Stimulated activated CD8-positive, alpha-beta memory T cell treated with anti-CD3 and anti-CD28 coated beads, Interleukin-15, amount 100 ng/mL, for 1 hour (primary cell): ENCODE measurements at places on chromosomes 4 and X.

- DNase-seq, result no peak
Measured at GRCh38 chr4:156971676-156972378, at the start of gene PDGFC. Gene PDGFC (minus strand): TSS chr4:156971799. CDS start chr4:156970903, 896 bp downstream.

GRCh38 chrX:44306356-44306755 lies 37.1 kb downstream of the EFHC2 start:
- no peak for DNase-seq

DNA sequence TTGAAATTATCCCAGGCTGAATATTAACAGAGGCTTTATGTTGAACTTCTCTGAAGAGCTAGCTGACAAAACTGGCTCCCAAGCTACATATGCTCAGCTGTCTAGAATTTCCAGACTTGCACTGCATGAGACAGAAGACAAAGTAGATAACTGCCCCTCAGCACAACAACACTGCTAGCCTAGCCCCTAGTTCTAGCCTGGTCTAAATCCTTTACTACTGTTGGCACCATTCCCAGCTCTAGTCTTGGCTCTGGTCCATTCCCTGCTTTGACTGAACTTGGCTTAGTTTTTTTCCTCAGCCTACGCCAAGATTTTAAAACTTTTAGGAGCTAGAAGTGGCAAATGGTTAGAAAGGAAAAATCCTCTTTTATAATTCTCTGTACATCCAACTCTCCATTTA lies 7.6 kb upstream of the OPHN1 start:
- no peak for DNase-seq

DNA sequence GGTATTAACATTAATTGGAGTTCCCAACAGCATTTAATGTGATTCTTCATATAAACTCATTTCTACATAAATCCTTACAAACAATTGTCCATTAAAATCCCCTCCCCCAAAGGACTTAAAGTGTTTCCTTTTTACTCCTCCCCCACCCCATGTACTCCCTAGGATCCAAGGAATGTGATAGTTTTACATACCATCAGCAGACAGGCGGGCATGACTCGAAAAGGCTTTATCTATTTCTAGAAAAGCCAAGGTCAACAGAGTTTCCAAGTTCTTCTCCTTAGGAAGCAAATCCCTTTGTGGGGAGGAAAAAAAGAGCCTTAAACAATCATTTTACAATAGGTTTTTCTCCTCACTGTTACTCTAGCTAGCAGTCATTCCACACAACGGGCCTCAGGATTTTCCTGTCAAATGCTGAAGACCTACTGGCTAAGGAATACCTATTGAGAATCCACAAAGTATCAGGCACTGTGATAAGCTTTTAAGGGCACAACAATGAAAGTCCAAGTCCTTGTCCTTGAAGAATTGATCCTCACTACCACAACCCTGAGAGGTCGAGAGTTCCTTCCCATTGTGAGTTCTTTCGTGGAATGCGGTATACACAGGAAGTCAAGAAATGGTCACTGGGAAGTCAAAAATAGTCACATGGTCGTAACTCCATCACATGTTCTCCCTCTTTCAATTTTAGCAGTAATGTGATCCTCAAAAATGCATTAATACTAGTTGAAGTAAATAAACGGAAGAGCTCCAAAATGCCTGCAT lies 7.2 kb downstream of the PPM1K start:
- no peak for DNase-seq

- DNase-seq, result no peak
Measured at GRCh38 chr4:184097241-184097605, 120.5 kb downstream of the ENPP6 start.

GRCh38 chr4:47367761-47368160 lies 95.7 kb downstream of the COMMD8 start:
- no peak for DNase-seq

DNA sequence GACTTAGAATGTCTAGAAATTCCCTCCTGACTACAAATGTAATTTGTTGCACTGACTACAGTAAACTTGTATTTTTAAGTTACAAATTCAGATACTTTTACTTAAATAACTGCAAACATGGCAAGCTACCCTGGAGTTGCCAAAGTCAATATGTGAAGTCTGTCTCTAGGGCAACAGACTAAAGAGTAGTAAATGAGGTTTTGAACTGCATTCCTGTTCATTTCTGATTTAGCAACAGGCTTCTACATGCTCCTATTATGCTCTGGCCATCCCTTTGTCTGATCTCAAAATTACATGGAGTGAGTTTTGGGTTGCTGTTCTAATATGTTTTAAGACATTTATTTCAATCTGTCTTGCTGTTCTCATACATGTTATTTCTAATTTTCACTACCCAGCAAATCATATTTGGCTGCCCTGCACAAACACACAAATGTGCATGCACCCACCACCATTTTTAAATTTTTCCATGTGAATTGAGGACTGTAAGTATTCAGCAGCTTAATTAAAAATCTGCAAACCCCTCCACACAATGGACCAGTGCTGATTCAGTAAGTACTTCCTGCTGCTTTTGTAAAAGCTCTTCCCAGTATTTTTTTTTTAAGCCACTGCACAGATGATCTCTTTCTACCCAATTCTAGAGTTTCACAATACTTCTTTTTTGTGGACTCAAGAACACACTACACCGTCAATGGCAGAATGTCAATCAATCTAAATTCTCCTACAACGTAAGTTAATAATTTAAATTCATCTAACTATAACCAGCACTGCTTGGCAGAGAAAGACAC lies 26.7 kb downstream of the SH3RF1 start:
- no peak for DNase-seq

- no peak for DNase-seq
Measured at GRCh38 chr4:72430988-72431387, 138.0 kb downstream of the ADAMTS3 start.

- no peak for DNase-seq
Measured at GRCh38 chr4:123350191-123350544, 46.4 kb upstream of the SPRY1 start.

- DNase-seq, result no peak
Measured at GRCh38 chrX:63920875-63921274, 135.9 kb upstream of the ARHGEF9 start.

GRCh38 chrX:65745427-65745826 lies 78.0 kb downstream of the MSN start:
- no peak for DNase-seq

DNA sequence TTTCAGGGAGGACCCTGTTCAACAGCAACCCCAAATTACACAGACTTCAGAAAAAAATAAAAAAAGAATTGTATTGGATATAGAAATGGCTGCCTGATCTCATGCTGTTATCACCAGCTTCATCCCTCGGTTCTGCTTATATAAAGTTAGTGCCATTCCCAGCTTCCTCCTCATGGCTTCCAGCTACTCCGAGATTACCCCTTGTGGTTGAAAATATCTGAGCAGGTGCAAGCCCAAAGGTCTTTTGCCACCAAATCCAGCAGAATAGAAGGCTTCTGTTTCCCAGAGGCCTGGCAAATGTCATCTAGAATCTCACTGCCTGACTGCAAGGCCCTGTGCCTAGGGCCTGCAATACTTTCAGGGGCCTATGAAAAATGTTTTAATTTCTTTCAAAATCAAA lies 13.8 kb upstream of the HPGDS start:
- DNase-seq, result no peak

GRCh38 chrX:68827848-68828624 lies 785 bp upstream of the EFNB1 start:
- DNase-seq, result peak; percentile 66

DNA sequence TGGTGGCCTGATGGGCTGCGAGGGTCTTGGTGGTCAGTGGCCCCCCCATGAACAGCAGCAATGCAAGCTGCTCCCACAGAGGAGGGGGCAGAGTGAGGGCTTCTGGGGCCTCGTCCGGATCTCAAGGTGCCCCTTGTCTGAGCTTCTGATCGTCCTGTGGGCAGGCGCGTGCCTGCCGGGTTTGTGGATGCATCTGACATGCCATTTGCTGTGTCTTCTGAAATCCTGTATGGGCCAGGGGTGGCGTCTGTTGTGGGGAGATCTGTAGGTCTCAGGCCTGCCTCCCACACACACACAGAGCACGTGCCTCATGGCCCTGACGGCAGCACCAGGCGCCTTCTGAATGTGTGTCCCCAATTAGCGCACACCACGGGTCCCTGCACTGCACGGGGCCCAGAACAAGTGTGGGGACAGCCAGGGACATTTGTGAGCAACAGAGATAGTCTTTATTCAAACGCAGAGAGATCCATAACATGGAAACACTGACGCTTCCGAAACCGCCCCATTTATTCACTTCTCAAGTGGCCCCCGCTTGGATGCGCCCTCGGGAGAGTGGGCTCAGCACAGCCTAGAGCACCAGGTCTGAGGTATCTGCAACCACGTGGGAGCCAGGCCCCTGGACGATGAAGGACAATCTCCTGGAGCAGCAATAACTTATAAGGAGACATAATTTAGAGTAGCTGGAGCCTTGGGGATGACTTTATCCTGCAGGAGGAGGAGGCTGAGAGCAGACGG lies 5.7 kb downstream of the SPON2 start:
- no peak for DNase-seq

DNA sequence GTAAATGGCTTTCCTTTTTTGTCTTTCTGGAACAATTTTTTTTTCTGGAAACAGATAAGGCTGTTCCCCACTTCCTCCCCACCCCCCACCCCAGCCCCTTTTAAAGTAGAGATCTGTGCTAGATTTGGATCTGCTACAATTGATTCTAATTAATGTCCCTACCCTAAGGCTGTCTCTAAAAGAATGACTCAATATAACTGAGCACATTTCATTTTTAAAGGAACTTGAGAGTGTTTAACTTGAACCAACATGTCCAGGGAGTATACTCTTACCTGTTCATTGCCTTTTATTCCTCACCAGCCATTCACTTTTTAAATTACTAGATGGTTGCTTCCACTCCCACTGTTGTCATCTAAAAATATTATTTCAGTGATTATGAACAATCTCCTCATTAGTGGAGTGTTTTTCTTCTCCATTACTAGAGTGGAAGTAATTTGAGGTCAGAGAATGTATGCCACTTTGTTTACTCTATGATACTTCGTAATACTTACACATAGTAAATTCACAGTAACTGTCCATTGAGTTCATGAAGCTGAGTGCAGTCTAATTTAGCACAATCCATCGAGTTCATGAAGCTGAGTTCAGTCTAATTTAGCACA lies 14.1 kb upstream of the CNOT6L start:
- DNase-seq, result no peak

DNA sequence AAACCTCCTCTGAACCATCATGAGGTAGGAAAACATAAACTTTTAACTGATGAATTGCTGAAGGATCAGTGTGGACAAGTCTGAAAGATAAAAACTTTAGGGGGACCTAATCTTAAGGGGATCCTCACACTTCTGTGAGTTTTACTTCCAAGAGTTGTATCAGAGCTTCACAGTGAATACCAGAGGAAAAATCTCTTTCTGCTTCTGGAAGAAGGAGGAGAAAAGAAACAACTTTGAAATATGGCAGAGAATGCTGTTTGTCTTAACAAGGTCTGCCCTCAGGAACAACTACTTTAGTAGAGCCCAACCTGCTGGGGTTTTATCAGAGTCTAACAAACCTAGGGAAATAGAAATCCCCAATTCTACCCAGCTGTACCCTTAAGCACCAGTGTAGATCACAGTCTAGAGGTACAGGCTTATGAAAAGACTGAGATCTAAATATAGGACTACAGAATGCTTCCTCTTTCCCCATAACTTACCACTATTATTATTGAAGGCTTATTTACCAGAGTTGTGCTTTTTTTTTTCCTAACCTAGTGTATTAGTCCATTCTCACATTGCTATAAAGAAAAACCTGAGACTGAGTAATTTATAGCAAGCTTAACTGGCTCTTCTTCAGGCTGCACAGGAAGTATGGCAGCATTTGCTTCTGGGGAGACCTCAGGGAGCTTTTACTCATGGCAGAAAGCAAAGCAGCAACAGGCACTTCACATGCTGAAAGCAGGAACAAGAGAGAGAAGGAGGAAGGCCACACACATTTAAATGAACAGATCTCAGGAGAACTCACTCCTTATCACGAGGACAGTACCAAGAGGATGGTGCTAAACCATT lies 167.9 kb downstream of the CAMK2D start:
- DNase-seq, result no peak

GRCh38 chrX:12210196-12210815 lies 72.0 kb downstream of the FRMPD4 start:
- DNase-seq, result no peak

DNA sequence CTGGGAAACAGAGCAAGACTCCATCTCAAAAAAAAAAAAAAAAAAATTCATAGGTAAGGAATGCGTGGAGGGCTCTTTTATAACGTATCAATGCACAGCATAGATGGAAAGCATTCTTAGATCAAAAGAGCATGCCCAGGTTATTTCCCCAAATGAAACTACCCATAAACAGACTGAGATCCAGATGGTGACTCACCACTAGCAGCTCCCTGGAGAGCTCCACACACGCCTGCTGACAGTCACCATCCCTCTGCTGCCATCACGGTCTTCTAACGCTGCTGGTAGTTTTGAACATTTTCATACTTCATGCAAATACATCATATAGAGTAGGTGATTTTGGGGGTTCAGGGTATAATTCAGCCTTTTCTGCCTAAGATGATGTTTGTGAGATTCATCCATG lies 136.9 kb downstream of the ASMT start:
- no peak for DNase-seq

- DNase-seq, result no peak
Measured at GRCh38 chr4:1718095-1718850, 2.9 kb downstream of the TMEM129 start.

DNA sequence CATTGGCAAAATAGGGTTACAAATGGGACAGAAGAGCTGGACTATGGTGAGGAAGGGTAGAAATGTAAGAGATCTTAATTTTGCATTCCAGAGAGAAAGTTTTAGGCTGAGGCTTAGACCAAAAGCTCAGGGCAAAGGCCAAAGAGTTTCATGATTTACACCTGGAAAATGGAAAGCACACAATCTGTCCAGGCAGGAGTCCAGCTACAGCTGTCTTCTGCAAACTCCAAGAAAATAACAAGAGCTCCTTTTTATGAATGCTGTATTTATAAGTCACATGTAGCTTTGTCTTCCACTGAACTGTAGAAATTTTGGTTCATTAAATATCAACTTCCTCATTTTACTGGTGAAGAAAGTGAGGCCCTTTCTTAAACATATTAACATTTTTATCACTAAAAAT lies 288.0 kb upstream of the ATOH1 start:
- no peak for DNase-seq

DNA sequence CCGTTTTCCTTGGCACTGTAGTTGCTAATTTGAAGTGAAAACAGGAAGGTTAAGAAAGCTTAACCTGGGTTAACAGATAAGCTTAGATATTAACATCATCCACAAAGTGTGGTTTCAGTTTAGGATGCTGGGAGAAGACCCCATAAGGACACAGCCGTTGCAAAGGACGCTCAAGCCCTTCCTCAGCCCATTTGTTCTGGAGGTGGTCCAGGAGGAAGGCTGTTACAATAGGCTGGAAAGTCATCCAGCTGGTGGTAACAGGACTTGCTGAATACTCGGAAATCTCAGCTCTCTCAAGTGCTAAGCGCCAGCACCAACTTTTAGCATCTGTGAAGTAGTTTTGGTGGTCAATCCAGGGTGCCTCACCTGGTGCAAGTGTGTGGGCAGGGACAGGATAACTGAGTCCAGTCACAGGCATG lies 14.2 kb downstream of the CHST7 start:
- DNase-seq, result no peak

- no peak for DNase-seq
Measured at GRCh38 chrX:13646154-13646549, 6.8 kb upstream of the TCEANC start.

- DNase-seq, result no peak
Measured at GRCh38 chr4:139555705-139556070, 331 bp downstream of the SETD7 start.

GRCh38 chr4:120921456-120922380 lies 808 bp downstream of the PRDM5 start:
- no peak for DNase-seq

- DNase-seq, result no peak
Measured at GRCh38 chr4:103424853-103425252, 226.7 kb upstream of the CENPE start.

GRCh38 chr4:89324671-89325070 lies 17.1 kb upstream of the GPRIN3 start:
- DNase-seq, result no peak
